ENCODE measurements at places on chromosomes 13 and 19.

DNA sequence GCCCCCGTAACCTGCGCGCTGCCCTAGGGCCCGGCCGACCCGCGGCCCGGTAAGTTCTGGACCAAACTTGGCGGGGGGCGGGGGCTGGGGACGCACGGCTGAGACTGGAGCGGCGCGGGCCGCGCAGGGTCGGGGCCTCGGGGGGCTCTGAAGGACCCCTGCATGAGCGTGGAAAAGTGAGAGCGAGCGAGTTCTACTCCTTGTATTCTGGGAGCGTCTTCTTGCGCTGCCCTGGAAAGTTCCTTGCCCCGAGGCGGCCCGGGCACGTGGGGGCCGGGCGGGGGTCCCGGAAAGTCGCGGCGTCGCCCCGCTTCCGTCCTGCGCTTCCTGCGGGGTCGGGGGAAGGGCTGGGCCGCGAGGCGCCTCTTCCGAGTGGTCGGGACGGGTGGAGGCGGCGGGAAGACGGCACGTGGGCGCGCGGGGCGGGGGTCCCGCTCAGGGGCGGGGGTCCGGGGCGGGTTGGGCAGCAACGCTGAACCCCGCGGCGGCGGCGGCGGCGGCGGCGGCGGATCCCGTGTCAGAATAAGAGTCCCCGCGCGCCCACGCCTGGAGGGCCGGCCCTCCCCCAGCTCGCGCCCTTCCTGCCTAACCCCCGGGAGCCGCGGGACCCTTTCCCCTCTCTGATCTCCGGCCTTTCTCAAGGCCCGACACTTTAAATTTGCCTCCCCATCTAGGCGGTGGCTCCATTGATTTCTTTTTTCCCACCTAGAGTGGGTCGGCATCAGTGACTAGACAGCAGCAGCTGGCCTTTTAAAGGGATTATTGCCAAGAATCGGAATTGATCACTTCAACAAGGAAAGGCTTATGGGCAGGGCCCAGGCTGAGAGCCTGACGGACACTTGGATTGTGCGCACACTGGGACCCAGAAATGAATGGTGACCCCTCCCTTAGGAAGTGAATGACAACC lies 749 bp downstream of the GATAD2A start:
- DNase-seq, result no peak

- DNase-seq, result no peak
These were observed 33.2 kb upstream of the MEDAG start for GRCh38 chr13:30872685-30873461.

- no peak for DNase-seq
These were observed 20.7 kb downstream of the CAPN12 start for GRCh38 chr19:38723606-38723965.

DNA sequence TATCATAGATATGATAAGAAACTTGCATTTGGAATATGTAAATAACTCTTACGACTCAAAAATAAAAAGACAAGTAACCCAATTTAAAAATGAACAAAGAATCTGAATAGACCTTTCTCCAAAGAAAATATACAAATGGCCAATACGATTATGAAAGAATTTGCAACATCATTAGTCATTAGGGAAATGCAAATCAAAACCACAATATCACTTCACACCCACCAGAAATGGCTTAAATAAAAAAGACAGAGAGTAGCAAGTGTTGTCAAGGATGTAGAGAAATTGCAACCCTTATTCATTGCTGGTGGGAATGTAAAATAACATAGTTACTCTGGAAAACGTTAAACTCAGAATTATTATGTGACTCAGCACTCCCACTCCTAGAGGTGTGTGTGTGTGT lies 226.6 kb upstream of the MAB21L1 start:
- no peak for DNase-seq

- no peak for DNase-seq
These were observed 2.3 kb downstream of the TLE2 start for GRCh38 chr19:3026768-3027167.

GRCh38 chr19:28044477-28044876 lies 1168.5 kb downstream of the UQCRFS1 start:
- no peak for DNase-seq

Data from GM12891 (cell line).